ENCODE measurements at places on chromosomes 13 and 19.

DNA sequence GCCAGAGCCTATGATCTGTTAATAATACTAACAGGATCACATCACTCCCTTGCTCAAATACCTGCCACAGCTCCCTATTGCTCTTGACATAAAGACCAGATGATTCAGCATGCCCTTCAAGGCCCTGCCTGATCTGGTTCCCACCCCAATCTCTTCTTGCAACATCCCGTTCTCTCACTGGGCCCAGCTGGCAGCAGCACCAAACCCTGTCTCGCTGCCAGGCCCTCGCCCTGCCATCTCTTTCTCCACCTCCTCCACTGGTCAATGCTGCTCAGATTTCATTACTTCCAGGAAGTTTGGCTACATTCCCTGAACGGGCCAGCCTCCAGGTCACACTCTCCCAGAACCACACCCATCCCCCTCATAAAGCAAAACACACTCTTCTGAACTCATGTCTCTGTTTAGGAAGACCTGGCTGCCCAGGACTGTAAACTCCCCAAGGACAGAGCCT, 8.6 kb upstream of the BCAT2 start:
- DNase-seq = peak; percentile 34

DNA sequence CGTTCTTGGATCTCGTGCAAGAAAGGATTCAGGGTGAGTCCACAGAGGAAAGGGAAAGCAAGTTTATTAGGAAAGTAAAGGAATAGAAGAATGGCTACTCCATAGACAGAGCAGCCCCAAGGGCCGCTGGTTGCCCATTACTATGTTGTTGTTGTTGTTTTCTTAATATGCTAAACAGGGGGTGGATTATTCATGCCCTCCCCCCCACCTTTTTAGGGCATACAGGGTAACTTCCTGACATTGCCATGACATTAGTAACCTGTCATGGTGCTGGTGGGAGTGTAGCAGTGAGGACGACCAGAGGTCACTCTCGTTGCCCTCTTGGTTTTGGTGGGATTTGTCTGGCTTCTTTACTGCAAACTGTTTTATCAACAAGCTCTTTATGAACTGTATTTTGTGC, 29.1 kb upstream of the PCDH9 start:
- no peak for DNase-seq

DNA sequence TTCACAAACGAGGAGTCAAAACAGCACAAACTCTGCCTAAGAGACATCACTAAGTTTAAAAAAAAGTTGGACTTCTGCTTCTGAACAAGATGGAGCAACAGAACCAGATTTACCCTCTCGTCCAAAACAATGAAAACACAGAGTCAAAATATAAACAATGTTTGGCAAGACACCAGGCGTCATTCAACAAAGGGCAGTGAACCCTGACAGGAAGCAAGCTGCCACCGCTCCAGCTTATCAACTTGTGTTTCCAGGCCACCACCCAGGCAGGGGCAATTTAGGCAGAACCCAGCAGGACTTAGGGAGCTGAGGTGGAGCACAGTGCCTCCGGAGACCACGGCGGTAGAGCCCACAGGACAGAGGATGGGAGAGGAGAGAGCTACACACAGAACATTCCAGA, 8.6 kb upstream of the NAPA start:
- no peak for DNase-seq

DNA sequence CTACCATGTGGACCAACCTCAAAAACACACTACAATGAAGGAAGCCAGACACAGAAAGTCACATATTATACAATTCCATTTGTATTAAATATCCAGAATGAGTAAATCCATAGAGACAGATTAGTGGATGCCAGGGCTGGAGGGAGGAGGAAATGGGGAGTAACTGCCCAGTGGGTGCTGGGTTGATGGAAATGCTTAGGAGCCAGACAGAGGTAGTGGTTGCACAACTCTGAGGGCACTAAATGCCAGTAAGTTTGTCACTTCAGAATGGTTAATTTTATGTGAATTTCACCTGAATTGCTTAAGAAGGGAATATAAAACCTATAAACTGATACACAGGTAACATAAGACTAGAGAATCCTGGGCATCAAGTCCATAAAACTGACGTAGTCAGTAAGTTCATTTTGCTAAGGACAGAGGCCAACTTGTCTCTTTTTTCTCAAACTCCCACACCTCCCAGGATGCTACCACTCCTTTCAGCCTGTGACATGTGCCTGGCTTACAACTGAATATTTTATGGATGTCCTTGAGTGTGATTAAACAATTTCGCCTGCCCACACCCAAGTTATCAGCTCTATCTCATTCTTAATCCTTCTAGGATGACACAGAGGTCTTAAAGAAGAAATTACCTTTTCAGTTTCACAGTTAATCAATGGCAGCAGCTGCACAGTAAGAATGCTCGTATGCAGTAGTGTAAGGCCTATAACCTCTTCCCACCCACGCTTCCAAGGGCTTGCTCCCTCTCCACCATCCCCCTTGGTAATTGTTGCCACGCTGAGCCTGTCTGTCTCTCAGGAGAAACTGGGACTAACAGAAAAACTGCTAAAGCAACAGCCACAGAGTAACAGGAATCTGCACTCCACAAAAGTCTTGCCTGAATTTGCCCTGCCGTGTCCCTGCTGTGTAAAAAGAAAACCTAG, 5.9 kb upstream of the MLNR start:
- DNase-seq = no peak

DNA sequence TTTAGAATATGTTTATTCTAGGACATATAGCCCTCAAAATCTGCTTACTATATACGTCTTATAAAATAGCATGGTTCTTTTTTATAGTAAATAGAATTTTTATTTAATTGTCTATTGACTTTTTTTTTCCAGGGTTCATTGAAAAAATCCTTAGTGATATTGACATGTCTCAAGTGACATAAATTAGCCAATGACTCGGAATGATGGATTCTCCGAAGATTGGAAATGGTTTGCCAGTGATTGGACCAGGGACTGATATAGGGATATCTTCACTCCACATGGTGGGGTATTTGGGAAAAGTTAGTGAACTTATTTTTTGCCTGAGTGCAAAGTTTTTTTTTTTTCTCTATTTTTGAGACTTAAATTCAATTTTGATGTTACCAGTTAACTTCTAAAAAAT, 3.2 kb downstream of the USPL1 start:
- DNase-seq = no peak

DNA sequence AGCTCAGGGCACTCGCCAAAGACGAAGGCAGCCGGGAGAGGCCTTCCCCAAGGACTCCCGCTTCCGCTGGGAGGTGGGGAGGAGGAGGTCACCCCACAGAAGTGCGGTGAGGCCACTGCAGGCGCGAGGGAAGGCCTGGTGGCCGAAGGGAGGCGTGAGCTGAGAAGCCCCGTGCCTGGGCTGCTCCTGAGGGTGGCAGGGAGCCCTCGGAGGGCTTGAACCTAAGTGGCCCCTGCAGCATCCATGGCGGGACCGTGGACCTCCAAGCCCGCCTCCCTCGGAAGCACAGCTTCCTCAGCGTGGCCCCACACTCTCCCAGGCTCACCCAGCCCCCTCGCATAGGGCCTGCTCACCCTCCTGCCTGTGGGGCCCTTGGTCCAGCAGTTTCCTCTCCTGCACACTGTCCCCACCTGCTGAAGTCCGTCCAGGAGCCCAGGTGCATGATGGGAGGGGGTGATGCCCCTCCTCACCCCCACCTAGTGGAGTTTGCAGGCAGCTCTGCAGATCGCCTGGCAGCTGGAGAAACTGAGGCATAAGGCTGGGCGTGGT, 25.9 kb downstream of the EFNA2 start:
- DNase-seq = no peak

DNA sequence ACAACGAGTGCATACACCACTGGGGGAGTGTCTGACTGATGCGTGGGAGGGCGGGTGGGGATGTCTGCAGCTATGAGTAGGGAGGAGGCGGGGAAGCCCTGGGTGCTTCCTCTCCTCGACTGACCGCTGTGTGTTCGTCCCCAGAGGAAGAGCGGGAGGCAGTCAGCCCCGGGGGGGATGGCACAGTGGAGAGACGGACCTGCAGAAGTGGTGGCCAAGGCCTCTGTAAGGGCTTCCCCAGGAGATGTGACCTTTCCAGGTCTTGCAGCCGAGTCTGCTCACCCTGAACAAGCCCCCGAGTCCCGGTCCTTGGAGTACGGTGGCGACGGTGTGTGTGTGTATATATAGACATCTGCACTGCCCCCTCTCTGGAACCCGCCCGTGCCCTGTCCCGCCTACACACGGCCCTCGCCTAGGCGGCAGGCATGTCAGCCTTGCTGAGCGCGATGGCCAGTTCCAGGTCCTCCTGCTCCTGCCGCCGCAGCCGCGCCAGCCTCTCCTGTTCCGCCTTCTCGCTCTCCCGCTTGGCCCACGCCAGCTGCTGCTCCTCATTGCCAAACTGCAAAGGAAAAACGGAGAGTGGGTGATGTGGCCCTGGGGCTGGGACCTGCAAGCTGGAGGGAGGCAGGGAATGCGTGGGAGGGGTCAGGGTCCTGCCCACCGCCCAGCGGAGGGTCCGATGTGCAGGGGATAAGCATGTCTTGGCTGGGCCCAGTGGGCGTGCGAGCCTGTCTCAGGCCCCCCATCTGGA, 30.8 kb downstream of the KLF2 start:
- DNase-seq = no peak

DNA sequence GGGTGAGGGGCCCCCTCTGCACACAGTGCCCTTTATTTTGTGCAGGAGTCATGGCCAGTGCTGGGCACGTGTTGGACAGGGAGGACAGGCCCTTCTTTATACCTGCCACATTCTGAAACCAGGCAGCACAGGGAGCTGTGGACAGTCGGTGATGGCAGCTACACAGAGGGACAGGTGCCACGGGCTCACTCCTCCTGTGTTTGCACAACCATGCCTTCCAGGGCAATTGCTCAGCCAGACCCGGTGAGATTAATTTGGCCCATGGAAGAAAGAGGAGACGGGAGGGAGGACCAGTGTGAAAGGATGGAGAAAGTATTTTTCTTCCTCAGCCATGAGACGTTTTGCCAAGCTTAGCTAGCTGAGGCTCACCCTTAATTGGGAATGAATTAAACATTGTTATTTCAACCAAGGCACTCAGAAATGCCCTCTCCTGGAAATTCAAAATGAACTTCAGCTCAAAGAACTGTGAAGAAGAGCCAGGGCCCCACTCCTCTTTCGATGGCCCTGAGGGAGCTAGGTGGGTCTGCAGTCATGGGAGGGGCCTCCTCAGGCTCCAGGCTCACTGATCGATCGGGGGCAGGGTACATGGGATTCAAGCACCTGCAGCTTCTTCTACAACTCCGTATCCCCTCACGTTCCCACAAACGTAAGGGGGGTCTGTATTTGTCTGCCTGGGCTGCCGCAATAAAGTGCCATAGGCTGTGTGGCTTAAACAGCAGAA, 41.2 kb downstream of the SHISA2 start:
- no peak for DNase-seq

- DNase-seq = no peak
Measured at GRCh38 chr13:20378721-20379120, 146.6 kb upstream of the GJB6 start.

DNA sequence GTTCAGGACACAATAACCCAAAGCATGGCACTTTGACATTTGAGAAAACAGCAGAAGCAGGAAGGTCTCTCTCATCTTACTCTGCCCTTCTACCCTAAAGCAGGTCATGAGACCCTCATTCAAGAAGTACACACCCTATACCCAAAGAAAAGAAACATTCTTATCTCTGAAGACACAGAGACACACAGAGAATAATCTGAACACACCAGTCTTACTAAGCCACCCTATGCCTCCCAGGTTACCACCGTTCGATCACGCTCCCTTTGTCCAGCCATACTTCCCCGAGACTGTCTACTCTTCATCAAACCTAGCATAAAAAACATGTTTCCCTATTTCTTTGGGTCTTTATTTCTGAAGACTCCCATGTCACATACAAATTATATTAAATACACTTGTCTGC, 66.5 kb upstream of the ANKRD10 start:
- no peak for DNase-seq

- DNase-seq = peak; percentile 58
Measured at GRCh38 chr19:1266916-1267476, 2.1 kb upstream of the CIRBP start.

GRCh38 chr13:47901441-47901840, 99.6 kb downstream of the SUCLA2 start:
- peak; percentile 76 for DNase-seq

GRCh38 chr19:42295831-42296525, 6.0 kb upstream of the PRR19 start:
- peak; percentile 61 for DNase-seq

DNA sequence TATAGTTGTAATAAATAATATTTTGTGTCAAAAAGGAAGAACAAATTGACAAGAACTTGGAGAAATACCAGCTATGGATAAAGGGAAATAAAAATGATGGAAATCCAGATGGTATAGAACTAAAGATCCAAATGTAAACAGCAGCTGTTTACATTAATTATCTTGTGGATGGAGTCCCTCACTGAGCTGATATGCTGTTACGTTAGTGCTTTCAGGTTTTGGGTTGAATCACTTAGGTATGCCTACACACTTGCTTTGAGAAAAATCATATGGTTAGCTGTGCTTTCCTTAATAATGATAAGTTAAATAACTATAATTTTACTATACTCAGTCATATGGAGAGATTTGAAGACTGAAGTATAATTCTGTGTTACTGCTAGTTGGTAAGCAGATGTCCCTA, 27.7 kb downstream of the WASF3 start:
- DNase-seq = no peak

DNA sequence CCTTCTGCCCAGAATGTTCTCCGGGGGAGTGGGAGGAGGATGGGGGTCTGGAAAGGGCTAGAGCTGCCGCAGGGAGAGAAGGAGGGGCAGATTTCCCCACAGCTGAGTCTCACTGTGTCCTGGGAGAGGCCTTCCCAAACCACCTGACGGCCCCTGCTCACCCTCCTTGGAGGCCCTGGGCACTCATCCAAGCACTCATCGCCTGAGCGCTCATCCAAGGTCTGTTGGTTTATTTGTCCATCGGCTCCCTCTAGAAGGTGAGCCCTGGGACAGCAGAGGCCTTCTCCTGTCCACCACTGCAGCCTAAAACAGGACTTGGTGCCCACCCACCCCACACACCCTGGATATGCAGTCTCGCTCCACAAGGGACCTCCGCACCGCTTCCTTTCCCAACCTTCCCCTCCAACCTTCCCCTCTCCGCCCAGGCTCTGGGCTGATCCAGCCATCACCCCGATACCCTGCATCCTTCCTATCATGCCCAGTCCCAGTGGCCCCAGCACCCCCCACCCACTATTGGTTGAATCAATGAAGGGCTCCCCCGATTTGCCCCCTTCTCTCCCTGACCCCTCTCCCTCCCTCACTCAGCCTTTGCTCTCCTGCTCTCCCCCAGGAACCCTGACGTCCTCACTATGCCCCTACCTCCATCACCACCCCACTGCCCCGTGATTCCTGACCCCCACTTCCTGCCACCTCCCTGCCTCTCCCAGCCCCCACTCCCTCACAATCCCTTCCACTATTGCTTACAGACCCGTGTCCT, 1.7 kb downstream of the UBXN6 start:
- DNase-seq = peak; percentile 64

- peak; percentile 68 for DNase-seq
Measured at GRCh38 chr13:106619688-106620555, 52.0 kb upstream of the ARGLU1 start.

- no peak for DNase-seq
Measured at GRCh38 chr19:29676586-29676985, 11.3 kb downstream of the PLEKHF1 start.

DNA sequence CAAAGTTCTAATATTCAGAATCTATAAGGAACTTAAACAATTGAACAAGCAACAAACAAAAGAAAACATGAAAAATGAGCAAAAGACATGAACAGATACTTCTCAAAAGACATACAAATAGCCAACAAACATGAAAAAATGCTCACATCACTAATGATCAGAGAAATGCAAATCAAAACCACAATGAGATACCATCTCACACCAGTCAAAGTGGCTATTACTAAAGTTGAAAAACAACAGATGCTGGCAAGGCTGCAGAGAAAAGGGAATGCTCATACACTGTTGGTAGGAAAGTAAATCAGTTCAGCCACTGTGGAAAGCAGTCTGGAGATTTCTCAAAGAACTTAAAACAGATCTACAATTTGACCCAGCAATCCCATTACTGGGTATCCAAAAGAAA, 74.3 kb downstream of the CRYL1 start:
- no peak for DNase-seq
